ENCODE measurements at places on chromosomes 7 and 10.

DNA sequence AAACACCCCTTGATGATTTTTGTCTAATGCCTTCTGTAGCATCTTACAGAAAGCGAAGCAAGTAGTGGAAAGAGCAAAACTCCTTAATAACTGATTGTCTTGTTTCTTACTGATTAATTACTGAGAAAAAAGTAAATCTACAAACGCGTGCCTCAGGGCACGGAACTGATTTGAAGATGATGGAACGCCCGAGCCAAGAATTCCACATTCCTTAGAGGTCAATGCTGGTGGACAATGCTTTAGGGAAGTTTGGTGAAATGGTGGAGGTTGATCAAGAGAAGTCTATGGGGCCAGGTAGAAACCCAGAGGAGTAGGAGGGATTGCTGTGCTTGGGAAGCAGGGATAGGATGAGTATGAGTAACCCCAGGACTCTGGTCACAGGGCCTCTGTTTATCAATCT, 5.0 kb upstream of the SORBS1 start:
- no peak for DNase-seq

DNA sequence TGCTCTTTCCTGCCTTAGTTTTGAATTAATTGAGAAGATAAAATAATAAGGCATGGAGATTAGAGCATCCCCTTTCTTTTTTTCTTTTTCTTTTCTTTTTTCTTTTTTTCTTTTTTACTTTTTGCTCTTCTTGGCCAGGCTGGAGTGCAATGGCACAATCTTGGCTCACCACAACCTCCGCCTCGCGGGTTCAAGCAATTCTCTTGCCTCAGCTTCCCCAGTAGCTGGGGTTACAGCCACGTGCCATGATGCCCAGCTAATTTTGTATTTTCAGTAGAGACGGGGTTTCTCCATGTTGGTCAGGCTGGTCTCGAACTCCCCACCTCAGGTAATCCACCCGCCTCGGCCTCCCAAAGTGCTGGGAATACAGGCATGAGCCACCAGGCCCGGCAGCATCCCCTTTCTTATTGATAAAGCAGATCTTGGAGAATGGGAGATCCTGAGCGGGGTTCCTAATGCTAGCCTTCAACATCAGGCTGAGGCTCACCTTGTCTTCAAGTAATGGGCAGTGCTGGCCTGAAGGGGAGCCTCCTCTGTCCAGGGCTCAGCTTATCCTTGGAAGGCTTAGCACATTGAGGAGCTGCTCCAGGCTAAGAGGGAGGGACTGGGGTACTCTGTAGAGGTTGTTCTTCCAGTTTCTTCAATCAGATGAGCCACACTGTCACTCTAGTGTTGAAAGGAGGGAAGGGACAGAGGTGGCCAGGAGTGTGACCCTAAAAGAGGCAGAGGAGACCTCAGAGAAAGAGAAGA, 27.9 kb downstream of the GSTO2 start:
- DNase-seq: no peak

- no peak for DNase-seq
Measured at GRCh38 chr10:59984415-59984814, 78.1 kb upstream of the CCDC6 start.

DNA sequence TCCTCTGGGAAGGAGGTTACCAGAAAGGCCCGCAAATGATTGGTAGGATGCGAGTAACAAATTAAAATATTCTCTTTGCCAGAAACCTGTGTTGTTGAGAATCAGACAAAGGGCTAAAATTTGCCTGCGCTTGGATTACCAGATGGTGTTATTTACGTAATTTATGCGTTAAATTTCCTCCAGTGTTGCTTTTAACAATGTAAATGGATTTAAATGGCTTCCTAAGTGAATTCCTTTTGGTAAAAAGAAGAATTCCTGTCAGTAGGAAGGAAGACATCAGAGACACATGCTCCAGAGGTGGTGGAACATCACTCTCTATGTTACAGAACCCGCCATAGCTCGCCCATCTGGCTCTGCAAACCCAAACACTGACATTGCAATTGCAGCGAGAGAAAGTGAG, 520.6 kb downstream of the GALNT17 start:
- DNase-seq: no peak

DNA sequence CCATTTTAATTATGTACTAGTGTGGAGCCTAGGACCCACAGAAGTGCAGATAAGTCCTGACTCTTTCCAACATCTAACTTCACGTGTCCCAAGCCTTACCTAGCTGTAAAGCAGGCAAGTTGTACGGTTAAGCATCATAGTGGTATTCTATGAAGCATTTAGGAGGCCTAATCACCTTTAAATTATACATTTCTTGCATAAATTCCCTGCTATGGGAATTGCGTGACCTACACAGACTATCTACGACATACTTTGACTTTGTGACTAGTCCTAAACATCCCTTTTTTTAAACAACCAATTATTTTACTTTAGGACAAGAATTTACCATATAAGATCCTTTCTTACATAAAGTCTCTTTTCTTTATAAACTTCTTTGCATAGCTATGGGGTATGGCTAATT, 37.7 kb upstream of the LRGUK start:
- DNase-seq: no peak

GRCh38 chr7:25260862-25261494, 32.7 kb upstream of the NPVF start:
- DNase-seq: no peak

- no peak for DNase-seq
Measured at GRCh38 chr7:47298636-47299035, 283.3 kb downstream of the TNS3 start.

- no peak for DNase-seq
Measured at GRCh38 chr10:43872644-43873043, 224.0 kb upstream of the ZNF32 start.

GRCh38 chr7:101959342-101959741, 141.9 kb downstream of the CUX1 start:
- no peak for DNase-seq

DNA sequence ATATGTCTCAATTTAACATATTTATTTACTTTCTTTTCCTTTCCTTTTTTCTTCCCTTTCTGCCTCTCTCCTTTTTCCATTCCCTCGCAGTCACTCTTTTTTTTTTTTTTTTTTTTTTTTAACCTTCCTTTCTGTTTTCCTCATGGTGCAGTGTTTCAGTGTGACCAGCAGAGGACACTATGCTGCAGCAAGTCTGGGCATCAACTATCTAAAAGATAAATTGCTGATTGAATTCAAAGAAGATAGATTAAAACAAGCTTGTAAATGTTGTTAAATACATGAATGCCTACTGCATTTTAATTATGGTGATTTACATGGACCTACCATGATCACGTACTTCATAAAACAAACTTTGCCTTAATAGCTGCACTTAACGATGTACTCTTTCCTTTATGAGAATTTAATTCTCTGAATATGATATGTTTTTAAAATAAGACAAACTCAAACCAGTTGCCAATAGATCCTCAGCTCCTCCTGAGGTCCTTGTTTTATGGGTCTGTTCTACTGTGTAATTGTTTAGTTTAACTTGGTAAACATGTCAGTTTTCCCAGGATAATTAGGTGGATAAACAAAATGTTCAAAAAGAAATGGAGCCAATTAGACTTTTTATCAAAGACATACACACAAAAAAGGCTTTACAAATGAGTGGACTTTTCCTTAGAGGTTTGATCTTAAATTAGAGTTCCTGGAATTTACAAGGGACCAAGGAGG, 101.0 kb upstream of the AGR3 start:
- no peak for DNase-seq

DNA sequence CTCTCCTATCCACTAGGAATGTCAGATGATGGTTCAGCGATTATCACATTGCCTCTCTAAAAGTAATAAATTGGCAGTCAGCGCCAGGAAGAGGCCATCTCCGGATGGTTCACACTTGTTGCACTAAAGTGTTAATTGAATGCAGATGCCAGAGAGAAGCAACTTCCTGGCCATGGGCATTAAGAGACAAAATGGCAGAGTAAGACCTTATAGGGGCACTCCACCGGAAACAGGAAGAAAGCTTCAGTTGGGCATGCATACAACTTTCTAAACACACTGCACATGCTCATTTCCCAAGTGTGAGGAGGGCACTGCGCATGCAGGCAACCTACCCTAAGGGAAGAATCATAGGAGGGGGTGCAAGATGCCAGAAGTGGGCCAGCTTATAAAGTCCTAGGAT, 71.7 kb upstream of the AUTS2 start:
- no peak for DNase-seq

DNA sequence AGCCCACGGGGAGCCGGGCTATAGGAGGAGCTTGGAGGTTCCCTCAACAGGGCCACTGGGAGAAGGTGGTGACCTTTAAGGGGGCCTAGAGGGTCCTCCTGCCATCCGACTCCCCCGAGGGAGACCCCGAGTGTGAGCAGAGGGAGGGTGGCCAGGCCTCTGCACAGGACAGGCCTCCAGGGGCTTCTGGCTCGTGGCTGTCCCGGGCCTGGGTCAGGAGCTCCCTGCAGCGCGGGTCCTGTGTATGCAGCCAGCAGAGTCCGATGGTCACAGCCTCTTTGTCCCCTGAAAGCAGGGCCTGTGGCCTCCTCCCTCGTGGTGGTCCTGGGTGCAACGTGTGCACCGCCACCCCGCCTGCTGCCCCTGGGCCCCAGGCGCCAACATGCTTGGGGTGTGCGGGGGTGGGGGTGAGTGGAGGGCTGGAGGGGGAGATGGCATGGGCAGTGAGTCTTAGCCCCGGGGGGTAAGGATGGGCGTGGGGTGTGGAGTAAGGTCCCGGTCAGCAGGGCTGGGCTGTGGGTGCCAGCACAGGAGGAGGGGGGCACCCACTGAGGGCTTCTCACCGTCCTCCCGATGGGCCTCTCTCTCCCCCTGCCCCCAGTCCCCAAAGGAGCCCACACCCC, 27.1 kb downstream of the UNCX start:
- no peak for DNase-seq

DNA sequence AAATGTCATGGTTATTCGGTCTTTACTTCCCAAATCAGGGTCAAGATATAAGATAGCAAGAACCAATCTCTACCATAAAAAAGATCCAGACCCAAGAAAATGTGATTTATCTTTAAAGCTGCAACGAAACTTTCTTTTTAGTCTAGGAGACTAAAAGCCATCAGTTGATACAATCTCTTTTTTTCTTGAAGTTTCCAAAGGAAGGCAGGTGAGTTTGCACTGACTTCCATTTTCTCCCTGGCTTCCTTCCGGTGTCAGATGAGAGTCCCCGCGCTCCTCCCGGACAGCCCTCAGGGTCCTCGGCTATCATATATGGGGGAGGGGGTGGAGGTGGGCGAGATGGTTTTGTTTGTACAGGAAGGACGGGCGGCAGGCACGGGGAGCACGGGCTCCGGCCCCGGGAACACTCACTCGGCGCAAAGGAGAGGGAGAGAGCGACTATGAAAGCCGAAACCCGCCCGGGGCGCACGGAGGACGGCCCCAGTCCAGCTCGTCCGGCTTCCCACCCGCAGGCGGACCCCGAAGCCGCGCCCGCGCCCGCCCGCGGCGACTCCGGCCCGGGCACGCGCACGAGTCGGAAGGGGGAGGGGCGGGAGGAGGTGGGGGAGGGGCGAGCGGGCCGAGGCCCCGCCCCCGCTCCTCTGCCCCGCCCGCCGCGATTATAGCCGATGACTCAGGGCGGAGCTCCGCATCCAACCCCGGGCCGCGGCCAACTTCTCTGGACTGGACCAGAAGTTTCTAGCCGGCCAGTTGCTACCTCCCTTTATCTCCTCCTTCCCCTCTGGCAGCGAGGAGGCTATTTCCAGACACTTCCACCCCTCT, at the start of gene BAG3:
TSS of gene BAG3 (plus strand) at position 689 of the 822 bp plus-strand sequence. CDS start 296 bp downstream, outside the sequence.
- peak; percentile 73 for DNase-seq

- no peak for DNase-seq
Measured at GRCh38 chr7:12777257-12777656, 89.8 kb downstream of the ARL4A start.

GRCh38 chr7:139902436-139903102, 73.5 kb downstream of the TBXAS1 start:
- no peak for DNase-seq

DNA sequence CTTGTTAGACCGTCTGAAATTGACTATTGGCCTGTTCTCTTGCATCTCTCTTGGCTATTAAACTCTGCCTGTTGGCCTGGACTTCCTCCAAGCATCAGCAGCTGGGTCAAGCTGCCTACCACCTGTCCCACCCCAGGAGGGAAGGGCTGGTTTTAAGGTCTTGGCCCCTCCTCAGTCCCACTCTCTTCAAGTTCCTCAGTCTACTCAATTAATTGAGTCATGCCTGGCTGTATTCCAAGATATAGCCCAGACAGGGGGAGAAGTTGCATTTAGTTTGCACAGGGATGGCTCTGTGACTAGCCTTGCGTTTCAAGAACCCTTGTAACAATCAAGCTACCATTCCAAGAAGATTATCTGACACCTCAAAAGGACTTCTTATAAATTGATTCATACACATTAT, 113.8 kb upstream of the GLI3 start:
- DNase-seq: no peak

DNA sequence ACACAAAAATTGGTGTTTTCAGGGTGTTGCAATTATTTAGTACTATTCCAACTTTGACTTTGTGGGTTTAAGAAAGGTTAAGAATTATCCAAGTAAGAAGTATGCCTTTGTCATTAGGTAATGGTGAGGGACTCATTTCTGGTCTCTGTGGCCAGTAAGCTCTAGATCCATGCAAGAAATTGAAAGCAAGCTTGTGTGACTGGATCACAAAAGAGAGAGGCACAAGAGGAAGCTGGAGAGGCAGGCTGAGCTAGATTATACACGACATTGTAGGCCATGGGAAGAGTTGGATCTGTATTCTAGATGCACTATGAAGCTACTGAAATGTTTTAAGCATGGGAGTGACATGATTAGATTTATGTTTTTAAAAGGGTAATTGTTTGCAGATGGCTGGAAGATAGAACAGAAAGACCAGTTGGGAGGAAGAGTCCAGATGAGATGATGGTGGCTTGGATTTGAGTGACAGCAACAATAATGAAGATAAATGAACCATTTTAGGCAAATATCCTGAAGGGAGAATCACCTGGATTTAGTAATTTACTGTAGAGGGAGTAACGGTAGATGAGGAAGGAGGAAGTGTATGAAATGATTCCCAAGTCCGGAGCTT, 50.0 kb downstream of the CALD1 start:
- no peak for DNase-seq

DNA sequence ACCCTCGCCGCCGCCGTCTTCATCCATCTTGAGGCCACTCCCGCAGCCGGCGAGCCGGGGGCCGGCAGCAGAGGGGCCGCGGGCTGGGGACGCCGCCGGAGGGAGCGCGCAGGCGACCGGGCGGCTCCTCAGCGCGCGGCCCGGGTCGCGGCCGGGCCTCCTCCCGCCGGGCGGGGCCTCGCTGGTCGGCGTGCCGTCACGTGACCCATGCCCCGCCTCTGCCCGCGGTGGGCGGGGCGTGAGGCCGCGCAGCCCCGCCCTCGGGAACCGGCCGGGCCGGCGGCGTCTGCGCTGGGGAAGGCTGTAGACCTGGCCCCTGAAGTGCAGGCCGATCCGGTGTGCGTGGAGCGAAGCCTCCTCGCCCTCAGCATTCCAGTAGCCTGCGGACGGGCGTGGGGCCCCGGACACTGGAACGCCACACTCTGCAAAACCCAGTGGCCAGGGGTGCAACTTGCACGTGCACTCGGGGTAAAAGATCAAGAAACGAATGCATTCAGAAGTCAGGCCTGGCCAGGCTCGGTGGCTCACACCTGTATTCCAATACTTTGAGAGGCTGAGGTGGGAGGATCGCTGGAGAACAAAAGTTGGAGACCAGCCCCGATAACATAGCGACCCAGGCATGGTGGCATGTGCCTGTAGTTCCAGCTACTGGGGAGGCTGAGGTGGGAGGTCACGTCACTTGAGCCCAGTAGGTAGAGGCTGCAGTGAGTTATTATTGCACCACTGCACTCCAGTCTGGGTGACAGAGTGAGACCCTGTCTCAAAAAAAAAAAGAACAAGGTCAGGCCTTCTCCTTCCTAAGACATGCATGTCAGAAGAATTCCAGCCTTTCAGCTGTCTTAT, at the start of gene CYTH3:
TSS of gene CYTH3 (minus strand) at position 144 of the 843 bp plus-strand sequence. CDS start at position 27, 117 bp downstream.
- peak; percentile 80 for DNase-seq

Data from T-cell (primary cell).